ENCODE measurements at places on chromosomes 1 and 21.

DNA sequence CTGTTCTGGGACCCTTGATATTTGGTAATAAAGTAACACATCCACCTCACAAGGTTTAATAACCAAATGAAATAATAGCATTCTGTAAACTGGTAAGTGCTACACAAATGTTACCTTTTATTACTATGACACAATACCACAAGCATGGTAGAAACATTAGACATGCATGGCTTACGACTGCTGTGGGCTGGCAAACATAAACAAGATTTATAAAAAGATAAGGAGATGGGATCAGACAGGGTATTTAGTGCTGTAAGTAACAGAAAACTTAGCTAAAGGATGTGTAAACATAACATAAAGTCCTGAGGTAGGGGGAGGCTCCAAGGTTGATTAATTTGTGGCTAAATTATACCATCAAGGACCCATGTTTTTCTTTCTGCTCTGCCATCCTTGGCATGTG lies 212.6 kb downstream of the BARHL2 start:
- DNase-seq: no peak

DNA sequence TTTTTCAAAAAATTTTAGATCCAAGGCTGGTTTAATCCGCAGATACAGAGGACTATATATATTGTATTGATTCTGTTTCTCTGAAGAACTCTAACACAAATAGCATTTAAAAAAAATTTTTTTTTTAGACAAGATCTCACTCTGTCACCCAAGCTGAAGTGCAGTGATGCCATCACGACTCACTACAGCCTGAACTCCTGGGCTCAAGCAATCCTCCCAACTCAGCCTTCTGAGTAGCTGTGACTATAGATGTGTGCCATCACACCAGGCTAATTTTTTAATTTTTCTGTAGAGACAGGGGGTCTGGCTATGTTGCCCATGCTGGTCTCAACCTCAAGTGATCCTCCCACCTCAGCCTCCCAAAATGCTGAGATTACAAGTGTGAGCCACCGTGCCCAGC lies 3.0 kb downstream of the ANKRD45 start:
- DNase-seq: peak; percentile 78

DNA sequence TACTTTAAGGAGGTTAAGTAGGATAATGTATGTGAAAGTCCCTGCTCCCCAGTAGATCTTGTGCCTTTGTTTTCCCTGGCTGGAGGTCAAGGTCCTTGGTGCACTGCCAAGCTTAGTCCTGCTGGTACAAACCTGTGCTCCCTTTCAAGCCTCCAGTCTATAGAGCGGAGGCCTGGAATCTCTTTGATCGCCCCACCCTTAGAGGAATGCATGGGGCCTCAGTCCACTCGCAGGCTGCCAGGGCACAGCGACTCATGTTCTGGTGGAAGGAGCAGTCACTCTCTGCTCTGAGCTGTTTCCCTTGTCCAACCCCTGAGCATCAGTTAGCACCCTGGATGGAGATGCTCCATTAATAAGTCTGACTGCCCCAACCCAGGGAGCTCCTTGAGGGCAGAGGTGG lies 121.8 kb downstream of the HMGB4 start:
- DNase-seq: no peak

- no peak for DNase-seq
Measured at GRCh38 chr1:174746024-174746808, 253.5 kb upstream of the CACYBP start.

DNA sequence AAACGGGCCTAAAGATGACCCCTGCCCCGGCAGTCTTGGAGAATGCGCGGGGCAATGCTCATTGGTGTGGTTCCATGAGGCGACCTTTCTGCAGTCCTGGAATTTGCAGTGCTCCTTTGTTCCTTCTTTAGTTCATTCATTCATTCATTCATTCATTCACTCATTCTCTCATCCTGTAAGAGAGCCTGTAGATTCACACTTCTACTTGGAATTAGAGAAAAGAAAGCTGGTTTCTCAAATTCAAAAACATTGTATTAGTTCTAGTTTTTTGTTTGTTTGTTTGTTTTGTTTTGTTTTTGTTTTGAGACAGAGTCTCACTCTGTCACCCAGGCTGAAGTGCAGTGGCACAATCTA lies 31.6 kb downstream of the PAX7 start:
- DNase-seq: no peak

GRCh38 chr1:81706650-81707435 lies 93.9 kb upstream of the ADGRL2 start:
- peak; percentile 82 for DNase-seq

GRCh38 chr1:111204201-111204982 lies 3.9 kb upstream of the DENND2D start:
- peak; percentile 25 for DNase-seq

- no peak for DNase-seq
Measured at GRCh38 chr1:19067182-19067911, 110.9 kb upstream of the IFFO2 start.

GRCh38 chr1:1898246-1898933 lies 7.5 kb upstream of the GNB1 start:
- no peak for DNase-seq

All from epithelial cell of esophagus (primary cell).